MCF 10A (cell line): ENCODE measurements at places on chromosomes 16 and 17. TPM values are rescaled to one million over a fixed set of nuclear protein-coding genes. Genes with fewer than 3 reads are reported as not detected.

Gene RNF166
- total RNA-seq, result 17.5 and 18.5 TPM in 2 replicates

Gene LPCAT2
- total RNA-seq, result 10.7 and 11.7 TPM in 2 replicates

Gene SALL1
- total RNA-seq, result not detected in 2 replicates

Gene PIPOX
- not detected in 2 replicates for total RNA-seq

Gene ADAMTS18
- total RNA-seq, result not detected in 2 replicates

Gene CNGB1
- 0.17 TPM in 1 of 2 replicates, not detected in the other for total RNA-seq

Gene CCT6B
- total RNA-seq, result 4.6 and 5.7 TPM in 2 replicates

Gene CLEC3A
- not detected in 2 replicates for total RNA-seq

Gene HYDIN
- total RNA-seq, result 0.35 TPM in 1 of 2 replicates, not detected in the other

Gene CWC25
- total RNA-seq, result 21.9 and 23.4 TPM in 2 replicates

Gene HBA2
- not detected in 2 replicates for total RNA-seq

Gene PDILT
- not detected in 2 replicates for total RNA-seq

Gene CUEDC1
- 15.6 and 21.5 TPM in 2 replicates for total RNA-seq

Gene CDH13
- total RNA-seq, result 49.3 and 55.2 TPM in 2 replicates

Gene CTRB1
- total RNA-seq, result not detected in 2 replicates

Gene TAF15
- total RNA-seq, result 284 and 337 TPM in 2 replicates

Gene SLC38A8
- not detected in 2 replicates for total RNA-seq

Gene WSCD1
- 0.44 TPM in 1 of 2 replicates, not detected in the other for total RNA-seq

Gene SCIMP
- total RNA-seq, result not detected in 2 replicates

Gene MILR1
- 9.8 and 15.8 TPM in 2 replicates for total RNA-seq

Gene HOXB9
- total RNA-seq, result 1.4 and 2.5 TPM in 2 replicates

Gene GP1BA
- total RNA-seq, result not detected in 2 replicates

Gene HOXB4
- 0.21 and 0.44 TPM in 2 replicates for total RNA-seq

Gene AATK
- total RNA-seq, result 0.59 and 1.4 TPM in 2 replicates

Gene MPV17L
- not detected in 2 replicates for total RNA-seq

Gene CFAP119
- total RNA-seq, result 4.8 and 5.2 TPM in 2 replicates

Gene HOXB2
- 3.0 and 4.8 TPM in 2 replicates for total RNA-seq

Gene PPP1R27
- 0.29 TPM in 1 of 2 replicates, not detected in the other for total RNA-seq

Gene RAD51D
- total RNA-seq, result 9.6 and 13.0 TPM in 2 replicates

Gene CFAP97D1
- not detected in 2 replicates for total RNA-seq

Gene SLC22A31
- total RNA-seq, result not detected in 2 replicates

Gene GRAP
- not detected in 2 replicates for total RNA-seq

Gene OXLD1
- 47.6 and 54.8 TPM in 2 replicates for total RNA-seq

Gene MYL4
- not detected in 2 replicates for total RNA-seq
